ENCODE measurements at places on chromosomes 13 and 19.

GRCh38 chr19:19122902-19123301 lies 15.4 kb downstream of the TMEM161A start:
- no peak for DNase-seq

DNA sequence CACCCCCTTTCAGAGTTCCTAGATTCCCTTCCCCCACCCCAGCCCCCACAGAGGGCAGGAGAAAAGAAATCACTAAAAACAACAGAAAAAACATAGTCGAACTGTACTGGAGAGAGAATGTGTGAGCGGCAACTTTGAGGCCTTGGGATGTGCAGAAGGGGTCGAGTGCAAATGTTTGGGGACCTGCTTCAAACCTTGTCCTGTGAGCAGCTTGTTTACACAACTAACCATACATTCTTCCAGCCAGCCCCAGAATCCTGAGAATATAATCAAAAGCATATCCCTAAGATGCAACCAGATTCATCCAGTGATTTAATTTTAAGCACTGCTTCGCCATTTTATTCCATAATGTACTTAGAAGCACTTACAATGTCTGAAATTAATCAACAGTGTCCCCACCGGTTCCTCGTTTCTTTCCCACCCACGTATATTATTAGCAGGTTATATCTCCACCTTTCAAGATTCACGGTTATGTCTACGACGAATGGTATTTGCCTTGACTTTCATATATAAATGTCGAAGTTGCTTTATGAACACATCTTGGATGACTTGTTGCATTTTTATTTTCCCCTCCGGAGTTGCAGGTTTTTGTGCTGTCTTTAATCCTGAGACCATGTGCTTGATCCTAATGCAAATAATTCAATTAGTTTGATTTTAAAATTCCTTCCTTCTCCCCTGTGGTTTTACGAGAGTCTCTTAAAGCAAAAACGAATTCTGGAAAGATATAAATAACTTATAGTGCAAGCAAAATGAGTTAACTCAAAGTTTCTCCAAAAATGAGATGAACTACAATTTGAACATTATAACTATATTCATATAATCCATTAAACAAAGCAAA lies 107.6 kb downstream of the ZIC5 start:
- no peak for DNase-seq

- DNase-seq: no peak
These were observed 141.6 kb downstream of the KATNAL1 start for GRCh38 chr13:30165796-30166195.

- no peak for DNase-seq
These were observed 2.2 kb downstream of the NAXD start for GRCh38 chr13:110617321-110618072.

- DNase-seq: no peak
These were observed 215.1 kb downstream of the DNAJC15 start for GRCh38 chr13:43238341-43239083.

- DNase-seq: no peak
These were observed 13.3 kb upstream of the LEUTX start for GRCh38 chr19:39765091-39766076.
